NCI-H2107 (cell line): ENCODE measurements at places on chromosomes 5 and 9.

- no peak for DNase-seq
These were observed 26.1 kb upstream of the RETREG1 start for GRCh38 chr5:16642867-16643266.

DNA sequence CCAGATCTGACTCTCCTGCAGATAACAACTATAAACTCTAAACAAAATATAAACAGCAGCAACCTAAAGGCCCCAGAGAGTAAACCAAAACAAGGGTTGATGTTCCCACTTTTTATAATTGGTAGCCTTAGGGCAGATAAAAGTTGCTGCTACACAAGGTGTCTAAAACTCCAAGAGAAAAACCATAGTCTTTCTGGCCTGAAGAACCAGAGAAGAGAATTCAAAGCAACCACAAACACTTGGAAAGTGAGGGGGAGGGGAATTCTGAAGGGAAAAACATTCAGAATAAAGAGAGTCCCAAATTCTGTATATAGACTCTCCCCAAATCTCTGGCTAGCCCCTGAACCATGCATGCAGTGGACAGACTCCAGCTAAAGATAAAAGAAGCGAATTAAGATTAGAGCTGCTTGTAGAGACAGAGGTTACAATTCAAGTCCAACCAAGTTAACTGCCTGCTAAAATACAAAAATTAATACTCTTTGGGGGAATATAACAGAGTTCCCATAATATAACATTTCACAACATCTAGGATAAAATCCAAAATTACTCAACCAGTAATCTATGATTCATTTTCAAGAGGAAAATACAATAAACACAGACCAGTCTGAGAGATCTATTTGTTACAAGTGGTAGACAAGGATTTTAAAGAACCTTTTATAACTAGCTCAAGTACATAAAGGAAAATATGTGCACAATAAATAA, 37.5 kb upstream of the RGMB start:
- no peak for DNase-seq

- DNase-seq = no peak
These were observed 2.5 kb upstream of the WHRN start for GRCh38 chr9:114507726-114508125.

DNA sequence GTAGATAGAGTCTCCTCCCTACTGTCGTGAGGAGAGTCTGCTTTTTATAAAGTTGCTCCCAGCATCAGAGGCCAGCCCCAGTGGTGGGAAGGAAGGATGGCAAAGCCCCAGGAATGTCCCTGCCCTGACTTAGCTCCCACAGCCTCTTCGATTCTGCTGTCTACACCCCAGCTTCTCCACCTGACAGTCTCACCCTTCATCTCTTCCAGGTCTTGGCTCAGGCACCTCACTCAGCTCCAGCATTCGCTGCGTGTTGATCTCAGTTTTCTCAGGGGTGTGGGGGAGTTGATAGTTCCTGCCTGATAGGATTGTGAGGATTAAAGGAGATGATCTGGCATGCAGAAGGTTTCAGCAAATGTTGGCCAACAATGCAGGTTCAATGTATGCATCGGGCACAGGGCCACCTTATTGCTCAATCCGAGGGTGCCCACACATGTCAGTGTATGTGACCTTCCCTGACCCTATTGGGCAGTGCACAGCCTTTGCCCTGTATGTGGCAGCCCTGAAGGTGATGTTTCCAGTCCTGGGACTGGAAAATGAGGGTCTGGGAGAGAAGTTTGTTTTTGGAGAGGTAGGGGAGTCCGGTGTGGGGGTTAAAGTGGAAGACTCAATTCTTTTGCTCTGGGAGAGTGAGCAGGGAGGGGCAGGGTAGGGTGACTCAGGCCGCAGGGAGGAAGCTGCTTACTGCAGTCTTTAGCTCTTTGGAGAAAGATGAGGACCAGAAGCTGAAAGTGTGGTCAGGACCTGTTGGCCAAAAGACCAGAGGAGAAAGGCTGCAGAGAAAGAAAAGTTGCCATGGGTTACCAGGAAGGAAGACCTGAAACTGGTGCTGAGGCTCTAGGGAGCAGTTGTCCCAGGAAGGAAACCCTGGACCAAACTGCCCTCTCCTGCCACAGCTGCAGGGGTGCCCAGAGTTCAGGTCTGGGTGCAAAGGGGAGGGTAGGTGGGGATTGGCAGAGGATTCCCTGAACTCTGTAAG, 153.2 kb downstream of the MACROH2A1 start:
- DNase-seq = no peak
